HEK293T (cell line): ENCODE measurements at places on chromosomes 13 and 19.
A peak's percentile ranks its signal among the peaks of the same experiment; 100 is the strongest.

DNA sequence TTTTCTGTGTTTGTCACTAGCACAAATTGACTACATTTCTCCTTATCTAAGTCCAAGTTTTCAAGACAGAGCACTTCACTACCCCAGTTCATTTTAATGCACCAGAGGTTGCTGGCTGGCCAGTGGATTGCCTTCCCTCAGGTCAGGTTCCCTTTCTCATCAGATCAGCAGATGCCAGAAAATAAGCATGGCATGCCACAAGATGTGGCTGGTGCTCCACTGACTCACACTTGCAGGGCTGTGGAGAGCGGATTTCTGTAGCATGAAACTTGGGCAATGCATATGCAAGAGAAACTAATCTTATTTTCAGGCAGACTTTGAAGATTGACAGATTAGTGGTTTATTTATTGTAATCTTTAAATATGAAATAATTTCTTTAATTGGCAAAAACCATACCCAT is 79.5 kb downstream of the RUBCNL start:
- no peak for DNase-seq

DNA sequence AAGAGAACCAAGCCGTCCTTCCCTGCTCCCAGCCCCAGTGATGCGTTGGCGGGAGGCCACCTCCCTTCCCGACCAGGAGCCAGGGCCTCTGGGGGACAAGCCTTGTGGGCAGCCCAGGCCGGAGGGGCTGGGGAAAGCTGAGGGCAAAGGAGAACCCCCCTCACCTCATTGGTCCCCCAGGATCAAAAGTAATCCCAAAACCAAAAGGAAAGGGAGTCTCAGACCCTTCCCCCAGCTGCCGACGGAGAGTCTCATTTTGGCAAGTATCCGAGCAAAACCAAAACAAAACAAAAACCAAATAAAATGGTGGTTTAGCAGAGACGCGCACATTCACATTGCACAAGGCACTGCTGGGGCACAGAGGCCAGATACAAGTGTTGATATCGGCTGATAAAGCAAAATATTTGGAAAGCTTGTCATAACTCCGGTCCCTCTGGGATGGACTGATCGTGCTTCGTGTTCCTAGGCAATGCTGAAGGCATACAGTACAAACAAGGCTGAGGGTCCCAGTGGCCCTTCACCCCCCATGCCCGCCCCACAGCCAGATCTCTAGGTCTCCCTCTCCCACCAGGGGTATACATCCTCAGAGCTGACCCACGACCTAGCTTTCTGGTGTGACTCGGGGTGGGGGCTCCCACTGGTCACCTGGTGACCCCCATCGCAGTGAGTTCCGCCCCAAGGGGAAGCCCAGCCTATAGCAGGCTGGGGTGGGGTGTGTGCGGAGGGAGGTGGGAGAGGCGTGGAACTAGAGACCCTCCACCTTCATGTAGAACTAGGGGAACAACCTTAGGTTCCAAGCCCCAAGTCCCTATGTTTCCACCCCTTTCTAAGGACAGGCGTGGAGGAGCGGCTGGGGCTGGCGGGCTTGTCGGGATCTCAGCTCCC is 2.1 kb downstream of the CEBPA start:
- DNase-seq, result no peak

DNA sequence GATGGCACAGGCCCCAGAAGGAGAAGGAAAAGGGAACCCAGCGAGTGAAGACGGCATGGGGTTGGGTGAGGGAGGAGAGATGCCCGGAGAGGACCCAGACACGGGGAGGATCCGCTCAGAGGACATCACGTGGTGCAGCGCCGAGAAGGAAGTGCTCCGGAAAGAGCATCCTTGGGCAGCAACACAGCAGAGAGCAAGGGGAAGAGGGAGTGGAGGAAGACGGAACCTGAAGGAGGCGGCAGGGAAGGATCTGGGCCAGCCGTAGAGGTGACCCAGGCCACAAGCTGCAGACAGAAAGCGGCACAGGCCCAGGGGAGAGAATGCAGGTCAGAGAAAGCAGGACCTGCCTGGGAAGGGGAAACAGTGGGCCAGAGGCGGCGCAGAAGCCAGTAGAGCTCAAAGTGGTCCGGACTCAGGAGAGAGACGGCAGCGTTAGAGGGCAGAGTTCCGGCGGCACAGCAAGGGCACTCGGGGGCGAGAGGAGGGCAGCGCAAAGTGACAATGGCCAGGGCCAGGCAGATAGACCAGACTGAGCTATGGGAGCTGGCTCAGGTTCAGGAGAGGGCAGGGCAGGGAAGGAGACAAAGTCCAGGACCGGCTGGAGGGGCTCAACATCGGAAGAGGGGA is 1.1 kb downstream of the PPP1R12C start:
- peak; percentile 62 for DNase-seq

DNA sequence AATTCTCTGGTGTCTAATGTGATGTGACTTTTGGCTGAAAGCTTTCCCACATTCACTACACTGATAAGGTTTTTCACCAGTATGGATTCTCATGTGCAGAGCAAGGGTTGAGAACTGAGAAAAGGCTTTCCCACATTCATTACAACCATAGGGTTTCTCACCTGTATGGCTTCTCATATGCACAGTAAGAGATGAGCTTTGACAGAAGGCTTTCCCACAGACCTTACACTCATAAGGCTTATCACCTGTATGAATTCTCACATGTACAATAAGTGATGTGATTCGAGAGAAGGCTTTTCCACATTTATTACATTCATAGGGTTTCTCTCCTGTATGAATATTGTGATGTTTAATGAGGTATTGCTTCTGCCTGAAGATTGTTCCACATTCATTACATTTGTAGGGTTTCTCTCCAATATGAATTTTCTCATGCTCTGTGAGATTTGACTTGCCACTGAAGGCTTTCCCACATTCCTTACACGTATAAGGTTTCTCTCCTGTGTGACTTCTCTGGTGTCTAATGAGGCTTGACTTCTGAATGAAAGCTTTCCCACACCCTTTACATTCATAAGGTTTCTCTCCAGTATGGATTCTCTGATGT is 14.0 kb downstream of the ZNF260 start:
- DNase-seq, result no peak

DNA sequence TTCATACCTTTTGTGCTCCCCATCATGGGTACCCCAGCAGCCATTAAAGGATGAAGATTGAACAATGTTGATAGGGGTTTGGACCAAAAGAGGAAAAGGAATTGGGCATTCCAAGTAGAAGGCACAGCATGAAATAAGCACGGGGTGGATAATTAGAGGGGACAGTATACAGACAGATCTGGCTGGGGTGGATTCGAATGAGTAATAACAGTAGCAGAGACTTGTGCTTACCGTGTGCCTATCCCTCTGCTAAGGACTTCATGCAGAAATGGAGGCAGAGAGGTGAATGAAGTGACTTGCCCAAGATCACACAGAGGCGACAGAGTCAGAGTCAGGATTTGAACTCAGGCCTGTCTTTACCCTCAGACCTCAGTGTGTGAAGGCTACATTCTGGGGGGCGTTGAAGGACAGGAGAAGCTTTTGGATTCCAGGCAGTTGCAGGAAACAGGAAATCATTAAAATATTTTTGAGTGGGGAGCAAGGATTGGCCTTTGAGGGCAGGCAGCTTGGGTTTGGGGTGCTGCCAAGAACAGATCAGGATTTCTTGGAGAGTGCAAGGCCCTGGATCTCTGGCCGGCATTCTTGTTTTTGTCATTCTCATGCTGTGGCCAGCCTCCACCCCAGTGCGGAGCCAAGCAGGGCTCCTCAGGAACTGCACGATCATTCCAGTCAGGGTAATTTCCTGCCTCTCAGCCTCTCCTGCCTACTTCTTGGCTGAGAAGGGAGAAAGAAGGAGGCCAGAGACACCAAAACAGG is 18.7 kb downstream of the PAF1 start:
- DNase-seq, result no peak

DNA sequence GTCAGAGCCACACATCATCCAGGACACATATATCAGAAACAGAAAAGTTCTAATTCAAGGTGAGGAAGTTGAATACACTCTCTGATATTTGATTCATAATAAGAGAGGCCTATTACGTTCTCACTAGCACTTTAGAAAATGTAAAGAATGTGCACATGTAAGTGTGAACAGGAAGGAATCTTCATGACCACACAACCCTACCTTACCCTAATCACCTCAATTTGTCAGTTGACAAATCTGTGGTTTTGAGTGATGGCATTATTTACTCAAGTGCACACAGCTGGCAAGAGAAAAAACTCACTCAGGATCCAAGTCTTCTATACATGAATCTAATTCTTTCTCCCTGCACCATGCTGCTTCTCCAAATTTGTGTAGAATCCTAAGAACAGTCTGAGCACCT is 445.8 kb downstream of the SUCLA2 start:
- no peak for DNase-seq

- DNase-seq, result peak; percentile 28
Measured at GRCh38 chr13:99805361-99805760, 166.2 kb downstream of the ZIC5 start.

DNA sequence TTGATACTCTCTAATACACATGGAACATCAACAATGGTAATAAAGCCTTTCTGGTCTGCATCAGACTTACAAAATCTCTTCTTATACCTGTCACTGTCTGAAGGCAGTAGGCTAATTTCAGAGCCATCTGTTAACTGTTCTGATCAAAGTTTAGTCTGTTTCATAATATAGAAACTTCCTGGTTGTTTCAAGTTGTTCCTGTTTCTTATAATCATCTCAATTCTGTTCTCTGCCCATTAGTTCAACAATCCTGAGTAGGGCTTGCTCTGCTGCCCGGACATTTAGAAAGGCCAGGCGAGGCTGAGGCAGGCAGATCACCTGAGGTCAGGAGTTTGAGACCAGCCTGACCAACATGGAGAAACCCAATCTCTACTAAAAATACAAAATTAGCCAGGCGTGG is 5.4 kb upstream of the ZSCAN5A start:
- no peak for DNase-seq

- no peak for DNase-seq
Measured at GRCh38 chr13:18948664-18949488, 232.7 kb downstream of the TUBA3C start.

GRCh38 chr19:50488389-50489194 is 11.9 kb upstream of the GARIN5A start:
- no peak for DNase-seq

GRCh38 chr19:51651216-51651846 is 4.7 kb upstream of the SIGLEC14 start:
- no peak for DNase-seq

DNA sequence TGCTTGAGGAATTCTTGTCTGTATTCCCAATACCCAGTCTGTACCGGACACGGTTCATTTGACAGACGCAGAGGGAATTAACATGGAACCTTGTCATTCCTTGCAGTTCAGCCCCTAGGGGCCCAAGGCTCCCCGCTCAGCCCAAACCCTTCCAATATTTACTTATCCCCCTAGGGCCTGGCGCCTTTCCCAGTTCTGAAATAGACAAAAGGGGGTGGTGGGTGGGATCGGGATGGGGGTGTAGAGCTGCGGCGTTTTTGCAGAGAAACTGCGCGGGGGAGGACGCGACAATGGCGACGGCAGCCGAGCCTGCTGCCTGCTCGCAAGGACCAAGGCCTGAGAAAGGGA is 583 bp downstream of the AKAP8L start:
- DNase-seq, result no peak

DNA sequence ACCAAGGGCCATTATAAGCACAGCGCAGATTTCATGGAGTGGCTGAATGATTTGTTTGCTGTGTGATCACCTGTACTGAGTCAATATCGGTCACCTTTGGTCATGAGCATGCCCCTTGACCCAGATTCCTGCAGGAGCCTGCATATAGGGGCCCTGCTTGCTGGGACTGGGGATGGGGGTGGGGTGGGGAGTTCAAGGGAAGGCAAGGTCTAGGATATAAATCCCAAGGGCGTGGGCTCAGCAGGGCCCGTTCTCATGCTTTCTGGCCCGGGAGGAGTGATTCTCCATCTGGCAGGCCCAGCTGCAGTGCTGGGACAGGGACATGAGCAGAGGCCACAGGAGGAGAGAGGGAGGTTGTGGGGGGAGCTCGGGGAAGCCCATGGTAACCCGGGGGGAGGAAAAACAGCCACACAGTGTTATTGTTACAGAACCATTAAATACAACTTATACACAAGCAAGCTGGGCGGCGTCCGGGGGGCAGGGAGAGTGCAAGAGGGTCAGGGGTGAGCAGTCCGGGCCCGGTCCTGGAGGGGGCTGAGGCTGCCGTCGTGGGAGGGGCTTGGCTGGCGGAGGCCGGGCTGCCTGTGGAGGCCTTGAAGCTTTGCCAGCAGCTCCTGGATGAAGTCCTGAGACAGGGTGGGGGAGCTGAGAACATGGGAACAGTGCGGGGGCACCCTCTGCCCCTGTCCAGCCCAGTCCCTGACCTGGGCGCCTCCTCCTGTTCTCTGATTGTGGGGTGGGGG is 5.2 kb downstream of the PPP1R14A start:
- no peak for DNase-seq

DNA sequence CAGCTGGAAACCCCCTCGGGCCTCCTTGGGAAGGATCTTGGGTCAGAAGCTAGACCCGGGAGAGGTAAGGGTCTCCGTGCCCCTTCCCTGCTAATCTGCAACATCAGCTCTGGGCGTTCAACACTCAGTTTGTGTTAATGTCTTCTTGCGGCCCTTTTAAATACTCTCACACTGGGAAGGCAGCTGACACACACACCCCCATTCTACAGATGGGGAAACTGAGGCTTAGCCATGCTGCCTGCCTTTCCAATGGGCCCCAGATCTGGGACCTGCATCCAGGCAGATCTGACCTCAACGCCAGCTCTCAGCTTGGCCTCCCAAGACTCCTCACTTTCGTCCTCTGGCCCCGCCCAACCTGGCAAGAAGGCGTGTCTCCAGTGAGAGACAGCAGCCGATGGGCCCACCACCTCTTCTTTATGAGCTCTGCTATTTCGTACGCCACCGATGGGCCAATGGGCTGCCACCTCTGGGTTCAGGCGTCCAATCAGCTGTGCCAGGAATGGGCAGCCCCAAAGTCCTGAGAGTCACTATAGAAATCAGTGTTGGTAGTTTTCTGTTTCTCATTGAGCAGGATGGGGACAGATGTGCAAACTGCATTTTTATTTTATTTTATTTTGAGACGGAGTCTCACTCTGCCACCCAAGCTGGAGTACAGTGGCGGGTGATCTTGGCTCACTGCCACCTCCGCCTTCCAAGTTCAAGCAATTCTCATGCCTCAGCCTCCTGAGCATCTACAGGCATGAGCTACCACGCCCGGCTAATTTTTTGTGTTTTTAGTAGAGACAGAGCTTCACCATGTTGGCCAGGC is 43.8 kb downstream of the DNM2 start:
- no peak for DNase-seq

- DNase-seq, result no peak
Measured at GRCh38 chr19:45598267-45599001, 3.6 kb downstream of the GPR4 start.

GRCh38 chr19:5165697-5166019 is 175.0 kb downstream of the PTPRS start:
- no peak for DNase-seq

- DNase-seq, result no peak
Measured at GRCh38 chr19:55641426-55642152, 787 bp downstream of the ZNF580 start.
